ENCODE measurements at places on chromosomes 6 and 20. TPM values are rescaled to one million over a fixed set of nuclear protein-coding genes. Genes with fewer than 3 reads are reported as not detected.

DNA sequence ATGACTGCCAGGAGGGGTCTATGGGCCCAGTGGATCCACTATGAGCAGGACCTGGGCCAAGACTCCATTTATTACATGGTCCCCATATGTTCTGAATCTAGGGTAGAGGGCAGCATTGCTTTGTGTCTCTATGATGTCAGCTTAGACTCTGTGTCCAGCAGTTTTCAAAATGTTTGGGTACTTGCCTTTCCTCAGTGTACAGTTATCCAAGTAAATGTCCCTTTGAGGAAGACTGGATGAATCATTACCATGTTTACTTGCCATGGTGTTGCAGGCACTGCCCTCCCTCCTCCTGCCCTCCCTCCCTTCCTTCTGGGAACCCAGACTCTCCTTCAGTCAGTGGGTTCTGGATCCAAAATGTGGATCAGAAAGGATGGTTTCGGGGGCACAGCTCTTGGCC lies 108.6 kb downstream of the NRN1 start:
- H3K4me1 ChIP-seq: no peaks in the 10 kb centered on the region
- no peak overlapping the region for H3K27ac ChIP-seq
- H3K27me3 ChIP-seq: no peaks in the 10 kb centered on the region

- H3K4me3 ChIP-seq: no peak overlapping the region
- no peaks in the 10 kb centered on the region for H3K27me3 ChIP-seq
- no peaks in the 10 kb centered on the region for H3K36me3 ChIP-seq
- H3K4me1 ChIP-seq: peaks cover 3% of the 10 kb centered on the region
Observed at GRCh38 chr20:38123021-38123587, 42.0 kb downstream of the TGM2 start.

- no peaks in the 10 kb centered on the region for H3K36me3 ChIP-seq
- no peaks in the 10 kb centered on the region for H3K27me3 ChIP-seq
- H3K4me3 ChIP-seq: no peak overlapping the region
- DNase-seq: no peak
- no peak overlapping the region for H3K27ac ChIP-seq
Observed at GRCh38 chr20:2403291-2404052, 22.8 kb downstream of the TGM6 start.

GRCh38 chr6:168107191-168107983 lies 28.4 kb upstream of the FRMD1 start:
- DNase-seq: no peak
- H3K4me3 ChIP-seq: no peak overlapping the region
- no peaks in the 10 kb centered on the region for H3K36me3 ChIP-seq
- no peak overlapping the region for H3K27ac ChIP-seq

Gene THBS2
- total RNA-seq: 22.5 TPM

Gene PCK1
- not detected for total RNA-seq

Gene WASF1
- 37.6 TPM for total RNA-seq

Measured in H1 (cell line).